ENCODE measurements at places on chromosomes 7 and 10. TPM values are rescaled to one million over a fixed set of nuclear protein-coding genes. Genes with fewer than 3 reads are reported as not detected.

The DNAH11 gene
- total RNA-seq, result 0.39 TPM

The CALCR gene
- total RNA-seq, result not detected

The SPDYE8 gene
- not detected for total RNA-seq

The TRPV6 gene
- total RNA-seq, result not detected

The FFAR4 gene
- not detected for total RNA-seq

The UPK3BL2 gene
- 0.54 TPM for total RNA-seq

The PTF1A gene
- total RNA-seq, result not detected
